ENCODE measurements at places on chromosomes 5 and 9.
A peak's percentile ranks its signal among the peaks of the same experiment; 100 is the strongest.

DNA sequence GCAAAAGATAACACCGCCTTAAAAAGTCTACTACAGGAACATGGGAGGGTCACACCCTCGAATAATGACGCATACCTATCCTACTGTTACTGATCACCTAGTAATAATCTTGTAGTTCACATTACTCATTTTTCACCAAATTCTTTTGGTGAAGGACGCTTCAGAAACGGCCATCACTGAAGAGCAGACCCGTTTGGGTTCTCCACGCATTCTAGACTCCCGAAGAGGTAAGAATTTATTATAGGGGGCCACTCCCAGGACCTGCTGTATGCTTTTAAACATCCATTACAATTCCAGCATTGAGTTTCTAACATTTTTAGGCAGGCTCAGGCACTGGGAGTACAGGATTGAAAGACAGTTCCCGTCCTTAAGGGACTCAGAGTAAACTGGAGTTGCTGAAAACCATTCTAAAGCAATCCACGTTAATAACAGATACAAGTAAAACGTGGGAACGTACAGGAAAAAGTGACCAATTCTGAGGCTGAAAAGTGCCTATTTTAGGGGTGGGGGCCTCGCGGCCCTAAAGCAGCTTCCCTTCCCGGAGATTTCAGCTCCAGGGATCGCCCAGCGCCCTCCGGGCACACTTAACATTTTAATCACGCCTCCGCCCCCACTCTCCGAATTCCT lies at the start of gene FER:
FER (plus strand) TSS at position 124 of the 627 bp plus-strand sequence. CDS start 50,286 bp downstream, outside the sequence.
- peak; percentile 54 for DNase-seq

DNA sequence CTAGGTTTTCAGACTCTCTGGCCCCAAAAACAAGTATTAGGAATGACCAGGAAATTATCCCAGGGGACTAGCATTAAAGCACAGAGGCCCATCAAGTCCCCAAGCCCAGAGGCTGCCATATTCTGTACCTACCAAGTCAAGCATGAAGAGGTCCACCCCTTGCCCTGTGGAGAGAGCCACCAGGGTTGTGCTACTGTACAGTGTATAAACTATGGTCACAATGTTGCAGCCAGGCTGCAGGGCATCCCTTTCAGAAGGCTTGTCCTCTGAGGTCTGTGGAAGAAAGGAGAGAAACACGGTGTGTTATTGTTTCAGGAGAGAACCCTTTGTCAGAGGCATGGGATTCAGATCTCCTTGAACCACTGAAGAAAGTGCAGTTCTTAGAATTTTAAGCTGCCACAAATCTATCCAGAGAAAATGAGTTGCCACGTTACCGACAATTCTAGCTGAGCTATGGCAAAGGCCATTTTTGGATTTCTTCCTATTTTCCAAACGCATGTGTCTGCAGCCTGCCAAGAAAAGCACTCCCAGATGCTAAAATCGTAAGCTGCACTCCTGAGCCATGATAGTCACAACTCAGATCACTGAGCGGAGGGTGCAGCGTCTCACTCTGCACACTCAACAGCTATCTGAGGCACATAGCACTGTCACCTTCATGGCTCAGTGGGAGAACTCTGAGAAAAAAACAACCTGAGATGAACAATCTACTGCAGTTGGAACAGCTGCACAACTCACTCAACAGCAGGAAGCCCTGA lies 45.5 kb upstream of the SPATA31E1 start:
- no peak for DNase-seq

- peak; percentile 81 for DNase-seq
Observed at GRCh38 chr5:38994324-38994927, 79.8 kb downstream of the RICTOR start.

GRCh38 chr5:83265318-83265717 lies 188.0 kb downstream of the XRCC4 start:
- DNase-seq, result no peak

DNA sequence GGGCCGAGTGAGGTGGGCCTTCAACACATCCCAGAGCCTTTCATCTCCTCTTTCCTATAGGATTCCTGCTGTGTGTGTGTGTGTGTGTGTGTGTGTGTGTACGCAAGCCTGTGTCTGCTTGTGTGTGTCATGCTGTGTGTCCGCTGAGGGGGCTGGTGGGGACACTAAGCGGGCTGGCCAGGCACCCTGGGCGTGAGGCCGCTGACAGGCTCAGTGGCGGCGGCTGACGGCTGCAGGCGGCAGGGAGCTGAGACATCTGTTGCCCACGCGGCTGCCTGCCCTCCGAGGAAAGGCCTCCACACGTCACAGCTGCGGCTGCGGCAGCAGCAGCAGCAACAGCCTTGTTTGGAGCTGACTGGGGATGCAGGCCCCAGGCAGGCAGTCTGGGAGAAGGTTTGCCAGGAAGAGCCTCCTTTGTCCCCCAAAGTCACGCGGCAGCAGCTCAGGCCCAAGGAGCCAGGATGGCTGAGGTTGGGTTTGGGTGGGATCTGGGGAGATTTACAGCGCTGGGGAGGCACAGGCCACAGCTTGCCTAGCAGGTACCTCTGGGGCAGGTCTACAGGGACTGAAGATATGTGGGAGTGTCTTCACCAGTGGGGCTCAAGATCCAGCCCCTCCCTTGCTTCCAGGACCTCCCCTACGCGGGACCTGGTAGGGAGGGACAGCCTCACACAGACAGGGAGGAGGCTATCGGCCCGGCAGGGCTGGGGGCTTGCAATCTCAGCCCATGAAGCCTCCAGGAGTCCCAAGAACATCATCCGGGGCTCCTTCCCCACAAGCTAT lies 1.8 kb downstream of the PDLIM4 start:
- DNase-seq, result no peak

GRCh38 chr5:165188556-165189175 lies 1683.2 kb downstream of the MAT2B start:
- no peak for DNase-seq

GRCh38 chr5:33631786-33632185 lies 191.0 kb downstream of the TARS1 start:
- DNase-seq, result no peak
